ENCODE measurements at places on chromosomes 7 and 10. TPM values are rescaled to one million over a fixed set of nuclear protein-coding genes. Genes with fewer than 3 reads are reported as not detected.

The CNNM1 gene
- polyA plus RNA-seq: 0.71 TPM

DNA sequence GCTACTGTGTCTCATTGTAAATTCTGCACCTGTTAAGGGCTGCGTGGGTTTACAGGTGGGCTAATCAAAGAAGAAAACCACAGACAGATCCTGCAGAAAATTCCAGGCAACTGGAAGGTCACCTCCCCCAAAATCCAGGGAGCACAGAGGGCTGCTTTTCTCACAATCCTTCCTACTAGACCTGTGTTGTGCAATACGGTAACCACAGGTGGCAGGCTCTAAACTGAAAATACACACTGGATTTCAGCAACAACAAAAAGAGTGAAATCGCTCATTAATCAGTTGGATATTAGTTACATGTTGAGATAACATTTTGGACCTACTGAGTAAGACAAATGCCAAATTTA lies 83.2 kb downstream of the SLC16A9 start:
- no peak for DNase-seq

The AOAH gene
- polyA plus RNA-seq: 5.1 TPM

- no peak for DNase-seq
Measured at GRCh38 chr10:30029872-30030256, 29.5 kb downstream of the JCAD start.

GRCh38 chr7:158946771-158947170 lies 90.4 kb downstream of the DYNC2I1 start:
- no peak for DNase-seq

The NXPH1 gene
- 25.8 TPM for polyA plus RNA-seq

The CDC14C gene
- polyA plus RNA-seq: not detected

The PPP1R9A gene
- polyA plus RNA-seq: 15.6 TPM

DNA sequence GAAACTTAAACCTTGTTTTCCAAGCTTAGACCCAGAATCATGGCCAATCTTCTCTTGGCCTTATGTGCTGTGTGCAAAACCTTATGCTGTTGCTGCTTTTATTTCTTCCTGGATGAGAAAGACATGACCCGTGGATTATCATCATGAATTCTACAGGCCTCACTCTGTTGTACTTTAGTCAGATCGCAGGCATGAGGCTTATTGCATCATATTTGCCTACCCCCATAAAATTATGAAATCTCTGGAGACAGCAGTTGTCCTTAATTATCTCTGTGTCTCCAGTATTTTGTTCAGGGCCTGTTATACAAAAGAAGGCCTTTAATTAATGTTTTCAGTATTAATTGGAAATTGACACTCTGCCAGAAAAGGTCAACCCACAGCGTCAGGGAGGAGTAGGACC lies 71.6 kb downstream of the PLCE1 start:
- DNase-seq: no peak

DNA sequence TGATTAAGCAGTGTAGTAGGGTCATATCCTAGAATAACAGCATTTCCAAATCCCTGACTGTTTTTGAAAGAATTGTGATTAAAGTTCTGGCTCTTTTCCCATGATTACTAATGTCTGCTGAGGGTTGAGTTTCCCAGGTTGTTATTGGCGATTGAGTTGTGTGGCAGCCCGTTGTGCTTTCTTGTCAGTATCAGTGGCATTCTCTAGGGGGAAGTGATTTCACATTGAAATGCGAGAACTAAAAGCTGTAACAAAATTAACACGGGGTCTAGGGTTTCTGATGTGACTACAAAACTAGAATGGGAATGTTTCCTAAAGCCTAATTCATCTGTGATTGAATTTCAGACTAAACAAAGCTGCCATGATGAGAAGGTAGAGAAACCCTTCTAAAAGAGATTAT lies 349.4 kb downstream of the EXOC4 start:
- no peak for DNase-seq

GRCh38 chr7:149719912-149720335 lies 53.5 kb downstream of the ZNF467 start:
- no peak for DNase-seq

DNA sequence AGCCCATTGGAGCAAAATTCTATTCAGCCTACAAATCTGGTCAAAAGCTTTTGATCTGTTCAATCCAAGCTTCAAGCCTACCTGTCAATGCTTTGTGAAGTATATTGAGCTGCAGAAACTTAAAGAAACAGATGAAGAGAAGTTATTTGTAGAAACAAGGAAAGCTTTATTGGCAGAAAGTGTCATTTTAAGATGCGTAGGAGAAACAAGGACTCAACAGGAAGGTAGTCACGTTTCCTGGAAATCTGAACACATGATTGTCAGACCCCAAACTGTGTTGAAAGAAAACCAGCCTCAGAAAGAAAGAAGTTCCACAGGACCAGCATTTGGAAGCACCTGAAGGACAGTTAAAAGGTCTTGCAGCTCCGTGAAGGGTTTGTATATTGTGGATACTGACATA lies 34.8 kb upstream of the PURB start:
- DNase-seq: no peak

DNA sequence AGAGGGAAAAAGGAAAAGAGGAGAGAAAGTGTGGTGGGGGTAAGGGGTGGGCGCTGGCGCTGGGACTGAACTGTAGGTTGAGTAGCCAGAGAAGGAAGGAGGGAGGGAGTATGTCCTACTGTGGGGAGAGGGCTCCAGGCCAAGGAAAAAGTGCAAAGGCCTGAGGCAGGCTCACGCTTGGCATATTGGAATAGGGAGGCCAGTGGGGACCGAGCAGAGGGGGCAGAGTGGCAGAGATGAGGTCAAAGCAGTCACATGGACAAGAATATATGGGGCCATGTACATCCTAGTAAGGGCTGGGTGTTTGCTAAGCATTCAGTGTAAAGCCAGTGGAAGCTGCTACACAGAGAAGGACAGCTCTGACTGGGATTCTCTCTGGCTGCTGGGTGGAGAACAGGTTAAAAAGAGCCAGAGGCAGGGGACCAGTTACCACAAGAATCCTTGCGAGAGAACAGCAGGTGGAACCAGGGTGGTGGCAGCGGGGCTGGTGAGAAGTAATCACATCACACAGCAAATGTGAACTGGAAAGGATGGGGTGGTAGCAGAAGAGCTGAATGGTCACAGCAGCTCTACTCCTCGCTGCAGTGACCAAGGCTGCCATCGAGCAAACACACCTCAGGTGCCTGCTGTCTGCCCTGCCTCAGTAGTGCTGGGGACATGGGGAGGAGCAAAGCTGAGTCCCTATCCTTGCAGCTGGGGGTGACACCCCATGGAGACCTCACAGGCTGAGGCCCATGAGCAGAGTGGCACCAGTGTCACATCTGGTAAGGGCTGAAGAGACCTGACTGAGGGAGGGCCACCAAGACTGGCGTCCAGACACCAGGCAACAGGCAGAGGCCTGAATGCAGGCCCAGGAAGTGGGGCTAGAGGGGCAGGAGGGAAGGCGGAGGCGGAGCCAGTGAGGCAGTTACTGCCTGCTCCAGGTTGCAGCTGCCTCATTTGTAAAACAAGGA lies 39.5 kb downstream of the FAM53B start:
- no peak for DNase-seq

Data from adrenal gland (tissue), 19 donors.